ENCODE measurements at places on chromosomes 12 and 14.

DNA sequence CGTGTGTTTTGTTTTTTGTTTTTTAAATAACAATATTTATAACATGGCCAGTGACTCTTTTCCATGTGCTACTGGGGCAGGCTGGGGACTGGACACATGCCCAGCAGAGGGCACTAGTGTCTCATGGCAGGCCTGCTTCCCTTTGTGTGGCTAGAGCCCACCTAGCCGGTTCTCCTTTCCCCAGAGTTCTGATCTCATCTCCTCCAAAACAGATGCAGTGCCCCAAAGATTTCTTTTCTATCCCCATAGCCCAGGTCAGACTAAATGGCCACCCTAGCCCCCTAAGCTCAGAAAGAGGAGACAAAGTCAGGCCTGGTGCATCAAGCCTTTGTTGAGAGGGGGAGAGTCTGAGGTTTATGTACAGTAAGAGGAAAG, 21.2 kb downstream of the PRPF40B start:
- DNase-seq = peak; percentile 11

- DNase-seq = no peak
Observed at GRCh38 chr12:124621296-124621660, 53.9 kb upstream of the NCOR2 start.

- no peak for DNase-seq
Observed at GRCh38 chr12:108231109-108231905, 102.2 kb downstream of the WSCD2 start.

- no peak for DNase-seq
Observed at GRCh38 chr14:90811641-90812040, 4.6 kb downstream of the TTC7B start.

- no peak for DNase-seq
Observed at GRCh38 chr12:30166006-30166795, 382.5 kb upstream of the TMTC1 start.

DNA sequence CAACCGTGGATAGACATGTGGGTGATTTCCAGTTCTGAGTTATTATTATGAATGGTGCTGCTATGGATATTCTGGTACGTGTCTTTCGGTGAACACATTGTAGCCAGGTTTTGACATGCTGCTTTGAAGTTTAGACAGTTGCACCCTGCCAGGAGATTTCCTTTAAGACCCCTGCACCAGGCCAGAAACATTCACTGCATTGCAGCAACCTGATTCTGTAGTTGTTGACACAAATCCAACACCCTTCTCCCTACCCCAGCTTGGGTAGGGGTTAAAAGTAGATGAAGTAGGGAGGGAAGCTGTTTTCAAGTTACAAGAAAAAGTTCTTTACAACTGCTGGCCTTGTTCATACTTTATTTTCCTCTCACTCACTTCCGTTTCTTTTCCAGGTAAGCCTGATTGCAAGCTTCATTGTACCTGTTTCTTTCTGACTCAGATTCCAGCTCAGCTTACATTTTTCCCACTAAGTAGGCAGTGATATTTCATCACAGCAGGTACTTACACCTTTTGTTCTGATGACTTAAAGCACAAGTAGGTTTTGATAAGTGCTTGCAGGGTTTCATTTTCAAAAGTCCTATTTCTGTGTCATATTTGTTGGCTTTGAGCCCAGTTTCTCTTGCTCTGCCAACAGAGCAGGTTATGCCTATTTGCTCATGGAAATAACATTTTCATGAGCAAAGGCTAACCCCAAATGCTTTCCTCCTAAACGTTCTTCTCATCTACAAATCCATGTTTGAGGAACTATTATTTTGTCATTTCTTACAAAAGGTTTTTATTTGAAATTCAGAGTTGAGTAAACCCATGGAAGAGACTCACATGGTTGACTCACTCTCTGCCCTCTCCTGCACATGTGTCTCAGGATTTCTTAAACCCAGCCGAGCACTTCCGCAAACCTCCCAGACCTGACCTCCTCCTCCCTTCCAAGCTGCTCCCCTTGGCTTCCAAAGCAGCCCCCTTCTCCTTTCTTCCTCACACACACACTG, 12.1 kb upstream of the LTA4H start:
- peak; percentile 66 for DNase-seq

DNA sequence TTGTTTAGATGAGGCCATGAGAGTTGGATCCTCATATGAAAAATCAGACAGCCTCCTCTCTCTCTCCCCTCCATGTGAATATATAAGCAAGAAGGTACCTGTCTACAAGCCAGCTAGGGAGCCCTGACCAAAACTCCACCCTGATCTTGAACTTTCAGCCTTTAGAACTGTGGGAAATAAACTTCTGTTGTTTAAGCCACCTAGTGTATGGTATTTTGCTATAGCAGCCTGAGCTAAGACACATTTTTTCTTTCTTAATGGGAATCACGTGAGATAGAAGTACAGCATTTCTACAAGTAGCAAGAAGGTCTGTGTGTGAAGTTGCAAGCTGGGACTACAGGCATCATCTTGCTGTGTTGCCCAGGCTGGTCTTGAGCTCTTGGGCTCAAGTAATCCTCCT, 16.3 kb upstream of the ABHD12B start:
- DNase-seq = no peak

DNA sequence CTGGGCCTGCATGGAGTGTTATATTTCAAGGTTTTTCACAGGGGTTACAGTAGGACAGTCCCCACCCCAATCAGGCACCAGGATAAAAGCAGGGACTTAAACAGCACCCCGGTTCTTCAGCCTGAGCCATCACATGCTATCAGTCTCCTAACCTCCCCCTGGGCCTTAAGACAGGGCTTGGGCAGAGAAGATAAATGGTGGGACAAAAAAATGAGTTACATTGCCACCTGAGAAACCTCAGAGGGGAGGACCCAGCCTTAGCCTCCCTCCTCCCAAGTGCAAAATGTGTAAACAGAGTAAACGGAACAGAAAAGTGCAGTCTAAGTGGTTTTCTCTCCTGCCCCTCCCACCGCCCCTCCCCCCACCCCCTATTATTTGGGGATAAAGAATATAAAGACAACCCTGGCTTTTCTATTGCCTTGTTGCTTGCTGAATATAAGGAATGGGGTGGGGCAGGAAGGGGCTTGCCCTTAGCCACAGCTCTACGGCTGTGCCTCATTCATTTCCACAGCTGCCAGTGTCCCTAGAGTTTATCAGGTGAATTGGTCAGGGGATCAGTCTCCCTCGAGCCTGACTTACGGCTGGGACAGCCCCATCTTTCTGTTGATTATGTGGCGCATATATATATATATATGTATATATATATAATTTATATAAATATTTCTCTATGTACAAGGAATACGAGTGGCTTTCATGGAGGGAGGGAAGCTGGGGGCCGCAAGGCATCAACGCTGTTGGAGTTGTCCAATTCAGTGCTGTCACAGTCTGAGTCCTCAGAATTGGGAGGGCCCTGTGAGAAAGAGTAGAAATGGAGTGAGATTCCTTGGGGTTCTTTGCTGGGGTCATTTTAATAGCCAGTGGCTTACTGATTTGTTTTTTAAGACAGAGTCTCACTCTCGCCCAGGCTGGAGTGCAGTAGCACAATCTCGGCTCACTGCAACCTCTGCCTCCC, 18.5 kb downstream of the MAP3K12 start:
- no peak for DNase-seq

- no peak for DNase-seq
Observed at GRCh38 chr12:115324949-115325593, 641.1 kb upstream of the TBX3 start.

- no peak for DNase-seq
Observed at GRCh38 chr14:23445773-23446172, 10.3 kb upstream of the MYH7 start.

DNA sequence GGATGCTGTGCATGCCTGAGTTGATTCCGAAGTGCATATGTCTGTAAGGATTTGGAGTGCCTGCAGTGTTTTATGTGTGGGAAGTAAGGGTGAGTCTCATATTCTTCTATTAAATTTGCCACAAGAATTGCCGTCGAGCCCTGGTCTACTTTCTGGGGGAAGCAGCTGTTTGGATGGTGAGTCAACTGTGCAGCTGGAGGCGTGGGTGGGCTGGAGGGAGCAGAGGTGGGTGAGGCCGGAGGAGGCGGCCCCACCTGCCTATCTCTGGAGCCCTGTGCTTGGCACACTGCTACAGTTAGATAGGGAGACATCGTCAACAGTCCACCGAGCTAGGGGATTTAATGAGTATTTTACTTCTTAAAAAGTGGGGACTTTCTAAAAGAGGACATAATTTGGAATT, 9.7 kb downstream of the GLRX5 start:
- no peak for DNase-seq

GRCh38 chr14:23442721-23443356, 7.4 kb upstream of the MYH7 start:
- DNase-seq = no peak

GRCh38 chr14:73663548-73664212, 18.9 kb downstream of the DNAL1 start:
- DNase-seq = no peak

DNA sequence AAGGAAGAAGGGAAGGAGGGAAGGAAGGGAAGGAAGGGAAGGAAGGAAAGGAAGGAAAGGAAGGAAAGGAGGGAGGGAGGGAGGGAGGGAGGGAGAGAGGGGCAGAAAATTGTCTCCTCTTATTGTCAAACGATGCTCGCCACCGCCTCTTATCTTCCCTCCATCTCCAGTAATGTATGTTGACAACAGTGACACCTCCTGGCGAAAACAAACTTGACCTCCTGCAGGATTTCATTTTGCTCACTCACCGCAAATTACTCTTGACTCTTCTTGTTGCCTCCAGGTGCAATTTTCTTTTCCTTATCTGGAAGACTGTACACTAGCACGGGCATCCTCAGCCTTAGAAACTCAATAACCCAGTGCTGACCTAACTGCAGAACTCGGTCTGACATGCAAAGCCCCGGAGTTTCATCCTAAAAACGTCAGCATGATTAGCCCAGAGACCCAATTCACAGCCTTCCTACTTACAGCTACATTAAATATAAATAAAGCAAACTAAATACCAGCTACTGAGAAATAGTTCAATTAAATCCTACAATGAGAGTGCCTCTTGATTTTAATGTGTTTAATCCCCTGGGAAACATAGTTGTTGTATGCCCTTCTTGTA, 512.4 kb upstream of the TMPO start:
- DNase-seq = peak; percentile 84

DNA sequence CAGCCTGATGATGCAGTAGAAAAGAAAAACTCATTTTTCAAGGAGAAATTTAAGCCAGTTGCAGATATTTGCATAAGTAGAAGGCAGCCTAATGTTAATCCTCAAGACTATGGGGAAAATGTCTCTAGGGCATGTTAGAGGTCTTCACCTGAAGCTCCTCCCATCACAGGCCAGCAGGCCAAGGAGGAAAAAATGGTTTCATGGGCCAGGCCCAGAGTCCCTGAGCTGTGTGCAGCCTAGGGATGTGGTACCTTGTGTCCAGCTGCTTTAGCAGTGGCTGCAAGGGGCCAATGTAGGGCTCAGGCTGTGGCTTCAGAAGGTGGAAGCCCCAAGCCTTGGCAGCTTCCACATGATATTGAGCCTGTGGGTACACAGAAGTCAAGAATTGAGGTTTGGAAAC, 1946.7 kb upstream of the FLRT2 start:
- no peak for DNase-seq

- no peak for DNase-seq
Observed at GRCh38 chr12:2651068-2651965, 143.5 kb upstream of the FKBP4 start.

GRCh38 chr12:46154221-46154985, 114.4 kb downstream of the SLC38A1 start:
- no peak for DNase-seq

- DNase-seq = no peak
Observed at GRCh38 chr12:122981036-122981471, 573 bp downstream of the ARL6IP4 start.

DNA sequence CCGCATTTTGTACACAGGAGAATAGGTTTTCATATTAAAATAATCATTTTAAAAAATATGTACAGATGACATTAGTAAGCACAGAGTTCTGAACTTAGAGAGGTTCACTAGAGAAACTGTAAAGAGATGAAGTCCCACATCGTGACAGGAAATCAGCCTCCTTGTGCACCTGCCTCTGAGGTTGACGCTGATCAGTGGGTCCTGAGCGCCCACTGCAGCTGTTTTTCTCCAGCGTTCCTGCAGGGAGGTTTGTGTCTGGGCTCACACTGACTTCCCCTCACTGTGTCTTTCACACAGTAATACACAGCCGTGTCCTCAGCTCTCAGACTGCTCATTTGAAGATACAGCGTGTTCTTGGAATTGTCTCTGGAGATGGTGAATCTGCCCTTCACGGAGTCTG, 561.5 kb downstream of the TMEM121 start:
- DNase-seq = no peak

- no peak for DNase-seq
Observed at GRCh38 chr14:66459603-66460002, 26.6 kb upstream of the CCDC196 start.

- DNase-seq = no peak
Observed at GRCh38 chr12:25811656-25812126, 146.8 kb upstream of the RASSF8 start.

DNA sequence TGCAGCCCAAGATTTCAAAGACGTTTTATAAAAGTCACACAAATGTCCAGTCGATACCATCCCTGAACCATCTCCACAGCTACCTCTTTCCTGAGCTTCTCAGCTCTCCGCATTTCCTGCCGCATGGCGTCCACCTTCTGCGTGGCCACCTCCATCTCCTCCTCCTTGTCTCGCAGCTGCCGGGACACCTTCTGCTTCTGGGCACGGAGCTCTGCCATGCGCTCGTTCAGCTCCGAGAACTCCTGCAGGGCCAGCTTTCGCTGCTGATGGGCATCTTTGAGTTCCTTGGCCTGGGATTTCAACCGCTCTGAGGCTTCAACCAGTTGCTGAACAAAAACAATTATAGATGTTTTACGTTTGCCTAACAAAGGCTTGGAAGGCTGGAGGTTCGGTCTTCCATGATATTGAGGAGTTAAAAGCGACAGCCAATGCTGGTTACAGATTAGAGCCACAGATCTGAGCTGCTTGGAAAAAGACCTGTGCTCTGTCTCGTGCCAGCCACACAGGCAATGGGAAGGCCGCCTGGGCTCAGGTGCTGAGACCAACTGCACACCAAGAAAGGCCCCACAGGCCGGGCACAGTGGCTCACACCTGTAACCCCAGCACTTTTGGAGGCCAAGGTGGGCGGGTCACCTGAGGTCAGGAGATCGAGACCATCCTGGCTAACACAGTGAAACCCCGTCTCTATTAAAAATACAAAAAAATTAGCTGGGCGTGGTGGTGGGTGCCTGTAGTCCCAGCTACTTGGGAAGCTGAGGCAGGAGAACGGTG, 49.6 kb downstream of the AMN start:
- DNase-seq = no peak

- no peak for DNase-seq
Observed at GRCh38 chr14:71021347-71022011, 114.2 kb downstream of the PCNX1 start.

- no peak for DNase-seq
Observed at GRCh38 chr12:105843986-105844760, 294.6 kb downstream of the NUAK1 start.

DNA sequence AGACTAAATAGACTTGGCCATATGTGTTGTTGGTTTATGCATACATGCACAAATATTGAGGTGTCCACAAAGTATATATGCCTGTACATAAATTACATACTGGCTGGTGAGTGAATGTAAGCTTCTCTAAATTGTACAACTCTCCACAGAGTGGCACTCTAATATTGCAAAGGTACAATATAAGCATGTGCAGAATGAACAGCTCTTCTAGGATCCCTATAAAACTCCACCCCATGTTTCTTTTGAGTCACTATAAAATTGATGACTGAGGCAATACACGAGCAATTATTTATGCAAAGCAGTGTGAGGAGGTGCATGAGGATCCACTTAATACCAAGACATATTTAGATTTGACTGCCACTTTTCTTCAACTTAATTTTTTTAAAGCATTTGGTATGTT, 172.2 kb downstream of the NAV3 start:
- DNase-seq = no peak
